Esophagus muscularis mucosa (tissue), 4 donors: ENCODE measurements at places on chromosomes 6 and 20.

- no peak for DNase-seq
Measured at GRCh38 chr6:95593025-95593424, 15.7 kb downstream of the MANEA start.

DNA sequence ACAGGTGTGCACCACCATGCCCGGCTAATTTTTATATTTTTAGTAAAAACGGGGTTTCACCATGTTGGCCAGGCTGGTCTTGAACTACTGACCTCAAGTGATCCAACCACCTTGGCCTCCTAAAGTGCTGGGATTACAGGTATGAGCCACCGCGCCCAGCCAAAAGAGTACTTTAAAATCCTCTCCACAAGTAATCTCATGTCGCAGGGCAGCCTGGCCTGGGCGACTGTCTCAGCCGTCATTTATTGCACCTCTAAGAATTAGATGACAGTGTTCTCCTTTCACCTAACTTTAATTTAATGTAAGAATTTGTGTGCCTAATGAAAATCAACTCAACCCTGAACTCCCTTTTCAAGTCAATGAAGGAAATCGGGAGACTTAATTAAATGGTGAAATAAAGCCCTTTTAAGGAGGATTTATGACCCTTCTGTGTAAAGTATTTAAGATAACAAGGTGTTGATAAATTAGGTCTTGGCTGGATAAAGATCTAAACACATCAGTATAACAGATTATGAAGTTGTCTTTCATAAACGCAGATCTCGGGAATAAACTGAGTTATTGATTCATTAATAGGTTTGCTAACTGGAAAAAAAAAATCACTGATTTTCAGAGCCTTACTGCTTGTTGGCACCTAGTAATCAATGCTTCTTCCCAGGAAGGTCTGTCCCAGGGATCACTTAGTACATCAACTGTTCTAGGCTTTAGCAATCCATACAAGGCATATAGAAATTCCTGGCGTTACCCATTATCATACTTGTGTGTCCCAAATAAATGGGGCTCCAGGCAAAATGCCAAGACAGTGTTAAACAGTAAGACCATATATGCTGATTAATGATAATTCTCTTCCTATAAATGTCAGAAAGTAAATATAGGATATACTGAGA lies 209.3 kb downstream of the GMDS start:
- DNase-seq = no peak

DNA sequence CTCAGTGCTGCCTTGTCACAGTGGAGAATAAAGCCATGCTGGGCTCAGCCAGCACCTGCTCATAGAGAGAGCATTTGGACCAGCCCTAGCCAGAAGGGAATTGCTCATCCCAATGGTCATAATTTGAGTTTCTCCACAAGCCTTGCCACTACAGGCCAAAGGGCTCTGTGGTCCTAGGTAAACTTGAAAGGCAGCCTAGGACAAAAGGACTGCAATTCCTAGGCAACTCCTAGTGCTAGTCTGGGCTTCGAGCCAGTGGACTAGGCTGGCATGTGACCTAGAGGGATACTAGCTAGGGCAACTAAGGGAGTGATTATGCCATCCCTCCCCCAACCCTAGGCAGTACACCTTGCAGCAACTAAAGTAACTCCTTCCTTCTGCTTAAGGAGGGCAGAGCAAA lies 516.2 kb downstream of the BCKDHB start:
- no peak for DNase-seq

GRCh38 chr6:87277123-87277522 lies 45.3 kb upstream of the SMIM8 start:
- DNase-seq = no peak

- DNase-seq = no peak
Measured at GRCh38 chr6:139337830-139338229, 36.6 kb downstream of the CITED2 start.

DNA sequence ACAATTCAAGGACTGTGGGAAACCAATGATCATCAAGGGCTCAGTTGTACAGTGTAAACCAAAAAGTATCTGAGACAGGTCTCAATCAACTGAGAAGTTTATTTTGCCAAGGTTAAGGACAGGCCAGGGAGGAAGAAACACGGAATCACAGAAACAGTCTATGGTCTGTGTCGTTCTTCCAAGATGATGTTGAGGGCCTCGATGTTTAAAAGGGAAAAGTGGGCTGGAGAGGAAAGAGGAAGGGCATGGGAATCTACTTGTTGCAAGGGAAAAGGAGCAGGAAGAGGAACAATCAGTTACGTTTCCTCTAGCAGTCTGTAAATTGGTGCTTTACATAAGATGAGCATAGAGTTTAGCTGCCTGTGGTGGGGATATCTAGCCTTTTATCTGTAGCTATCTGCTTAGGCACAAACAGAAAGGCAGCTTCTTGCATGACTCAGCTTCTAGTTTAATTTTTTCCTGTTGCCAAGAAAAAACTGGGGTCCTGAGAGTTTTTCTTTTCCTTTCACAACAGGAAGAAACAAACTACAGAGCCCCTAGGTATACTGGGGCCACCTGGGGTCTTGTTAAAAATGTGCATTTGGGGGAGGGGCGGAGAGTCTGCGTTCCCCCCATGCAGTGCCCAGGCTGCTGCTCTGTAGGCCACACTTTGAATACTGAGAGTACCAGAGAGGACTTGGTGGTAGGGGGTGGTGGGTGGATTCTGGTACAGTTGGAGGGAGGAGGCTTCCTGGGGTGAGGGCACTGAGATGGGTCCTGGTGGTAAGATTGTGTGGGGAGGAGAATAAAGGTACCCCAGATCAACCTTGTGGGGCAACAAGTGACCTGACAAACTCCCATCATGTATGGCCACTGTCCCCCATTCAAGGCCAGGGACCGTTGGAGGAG lies 35.3 kb upstream of the EZR start:
- no peak for DNase-seq

DNA sequence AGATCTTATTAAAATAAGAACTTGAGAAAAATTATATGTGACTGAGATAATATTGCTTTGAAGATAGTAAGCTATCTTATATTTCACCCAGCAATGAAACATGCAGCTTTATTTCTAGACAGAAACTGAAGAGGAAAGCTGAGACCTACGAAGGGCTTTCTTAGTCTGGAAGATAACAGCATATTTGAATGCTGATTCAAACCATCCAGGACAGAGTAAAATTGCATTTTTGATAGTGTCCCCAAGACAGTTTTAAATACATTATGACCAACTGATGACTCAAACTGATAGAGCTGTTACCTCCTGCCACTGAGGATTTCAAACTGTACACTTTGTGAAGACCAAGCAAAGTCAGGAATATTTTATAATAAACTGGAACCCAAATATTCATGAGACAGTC lies 409.6 kb downstream of the GRIK2 start:
- DNase-seq = no peak

GRCh38 chr20:50877232-50877743 lies 53.9 kb downstream of the ADNP start:
- no peak for DNase-seq

- no peak for DNase-seq
Measured at GRCh38 chr6:63804381-63804956, 168.9 kb downstream of the PHF3 start.

DNA sequence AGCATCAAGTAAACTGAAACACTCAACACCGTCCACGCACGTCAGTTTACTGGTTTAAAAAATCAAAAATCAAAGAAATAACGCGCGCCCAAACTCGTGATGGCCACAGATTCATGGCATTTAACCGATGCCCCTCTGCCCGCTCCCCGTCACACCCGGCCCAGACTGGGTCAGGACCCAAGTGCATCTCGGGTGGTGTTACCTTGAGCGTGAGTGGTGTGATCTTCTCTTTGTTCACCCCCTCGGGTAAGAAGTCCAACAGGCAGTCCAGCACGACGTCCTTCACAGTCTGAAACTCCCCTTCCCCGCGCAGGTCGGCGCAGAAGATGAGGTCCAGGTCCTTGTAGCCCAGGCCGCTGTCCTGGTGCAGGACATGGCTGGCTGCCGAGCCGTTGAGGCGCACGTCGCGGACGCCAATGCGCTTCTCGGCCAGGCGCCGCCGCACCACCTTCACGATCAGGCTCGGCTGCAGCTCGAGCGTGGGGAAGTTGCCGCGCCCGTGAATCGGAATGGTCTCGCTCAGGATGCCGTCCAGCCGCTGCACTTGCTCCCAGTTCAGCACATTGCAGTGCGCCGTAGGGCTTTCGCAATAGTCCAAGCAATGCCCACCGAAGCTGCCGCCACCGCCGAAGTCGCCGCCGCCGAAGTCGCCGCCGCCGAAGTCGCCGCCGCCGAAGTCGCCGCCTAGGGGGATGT lies 945 bp downstream of the TENT5A start:
- no peak for DNase-seq

- DNase-seq = no peak
Measured at GRCh38 chr6:51790946-51791345, 296.5 kb downstream of the PKHD1 start.

GRCh38 chr6:140380427-140381218 lies 1006.2 kb upstream of the CITED2 start:
- DNase-seq = no peak

GRCh38 chr20:9392892-9393857 lies 121.2 kb upstream of the LAMP5 start:
- DNase-seq = no peak

- no peak for DNase-seq
Measured at GRCh38 chr6:87753131-87753685, 51.2 kb upstream of the AKIRIN2 start.

- no peak for DNase-seq
Measured at GRCh38 chr20:64265201-64265600, 9.7 kb downstream of the PCMTD2 start.

- DNase-seq = no peak
Measured at GRCh38 chr20:52766645-52767435, 205.3 kb upstream of the TSHZ2 start.

GRCh38 chr6:26342106-26343004 lies 22.6 kb upstream of the BTN3A2 start:
- no peak for DNase-seq

DNA sequence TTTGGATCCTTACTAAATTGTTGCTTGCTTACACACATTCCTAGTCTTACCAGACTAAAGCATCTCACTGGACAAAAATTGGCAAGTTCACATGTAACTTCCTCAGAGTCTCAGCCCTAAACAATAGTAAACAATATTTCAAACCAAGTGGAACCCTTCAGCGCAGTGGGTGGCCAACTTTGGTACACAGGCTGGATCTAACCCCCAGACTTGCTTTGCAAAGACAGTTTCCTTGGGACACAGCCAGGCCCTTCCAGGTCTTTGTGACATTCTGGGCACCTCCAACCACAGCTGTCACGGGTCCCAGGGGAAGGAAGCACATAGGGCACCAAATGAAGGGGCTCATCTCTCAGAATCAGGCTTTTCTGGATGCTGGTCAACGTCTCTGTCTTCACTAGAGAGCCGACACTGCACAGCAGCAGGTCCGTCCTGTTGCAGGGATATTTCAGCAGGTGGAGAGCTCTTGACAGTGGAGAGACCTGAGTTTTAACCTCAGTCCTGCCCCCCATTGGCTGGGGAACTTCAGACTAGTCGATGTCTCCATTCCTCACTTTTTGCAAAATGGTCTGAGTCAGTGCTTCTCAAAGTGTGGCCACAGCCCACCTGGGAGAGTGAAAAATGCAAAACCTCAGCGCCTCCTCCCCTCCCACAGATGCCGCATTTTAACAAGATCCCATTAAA lies 91.4 kb downstream of the BFSP1 start:
- peak; percentile 55 for DNase-seq

- no peak for DNase-seq
Measured at GRCh38 chr6:98787435-98787834, 46.9 kb upstream of the POU3F2 start.

DNA sequence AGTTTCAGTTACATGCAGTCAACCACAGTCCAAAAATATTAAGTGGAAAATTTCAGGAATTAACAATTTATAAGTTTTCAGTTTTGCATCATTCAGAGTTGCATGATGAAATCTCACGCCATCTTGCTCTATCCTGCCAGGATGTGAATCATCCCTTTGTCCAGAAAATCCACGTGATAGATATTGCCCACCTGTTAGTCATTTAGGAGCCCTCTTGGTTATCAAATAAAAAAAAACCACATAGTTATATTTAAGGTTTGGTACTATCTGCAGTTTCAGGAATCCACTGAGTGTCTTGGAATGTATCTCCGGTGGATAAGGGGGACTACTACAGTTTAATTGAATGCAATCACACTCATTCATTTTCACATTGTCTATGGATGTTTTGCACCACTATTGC lies 1249.0 kb upstream of the CITED2 start:
- DNase-seq = no peak

DNA sequence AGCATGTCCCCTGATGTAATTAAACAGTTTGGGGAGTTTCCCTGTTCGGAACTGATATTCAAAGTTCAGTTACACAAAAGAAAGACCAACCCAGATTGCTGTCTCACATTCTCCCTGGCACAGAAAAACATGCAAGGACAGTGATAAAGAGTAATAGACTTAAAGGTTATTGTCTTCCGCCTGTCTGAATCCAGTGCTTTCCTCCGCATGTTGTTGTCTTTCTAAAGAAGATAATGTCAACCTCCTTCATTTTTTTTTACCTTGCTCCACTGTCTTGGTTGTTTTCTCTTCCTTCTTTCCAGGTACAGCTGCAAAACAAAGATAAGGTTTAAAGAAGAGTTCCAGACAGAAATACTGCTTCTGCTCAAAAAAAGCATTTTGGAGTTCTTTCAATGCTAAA lies 284.5 kb downstream of the TRDN start:
- DNase-seq = no peak

DNA sequence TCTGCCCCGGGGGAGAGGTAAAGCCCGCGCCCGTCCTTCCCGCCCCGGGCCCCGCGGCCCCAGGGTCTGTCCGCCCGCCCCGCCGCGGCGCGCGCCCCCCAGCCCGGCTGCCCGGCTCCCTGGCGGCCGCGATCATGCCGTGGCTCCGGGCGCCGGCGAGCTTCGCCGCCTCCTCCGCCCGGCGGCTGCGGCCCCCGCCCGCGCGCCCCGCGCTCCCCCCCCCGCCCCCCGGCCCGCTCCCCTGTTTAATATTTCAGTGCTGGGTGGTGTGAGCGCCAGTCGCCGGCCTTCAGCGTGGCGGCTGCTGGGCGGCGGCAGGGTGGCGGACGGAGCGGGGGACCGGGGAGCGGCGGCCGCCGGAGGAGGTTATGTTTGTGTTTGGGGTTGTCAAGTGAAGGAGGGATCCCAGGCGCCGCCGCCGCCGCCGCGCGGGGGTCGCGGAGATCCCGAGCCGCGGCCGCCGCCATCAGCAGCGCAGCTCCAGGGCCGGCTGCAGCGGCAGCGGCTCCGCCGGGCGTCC lies at the start of gene HIVEP1:
Gene HIVEP1, plus strand, starts transcription at position 275 of the 520 bp plus-strand sequence. CDS start 3,317 bp downstream, outside the sequence.
- no peak for DNase-seq

DNA sequence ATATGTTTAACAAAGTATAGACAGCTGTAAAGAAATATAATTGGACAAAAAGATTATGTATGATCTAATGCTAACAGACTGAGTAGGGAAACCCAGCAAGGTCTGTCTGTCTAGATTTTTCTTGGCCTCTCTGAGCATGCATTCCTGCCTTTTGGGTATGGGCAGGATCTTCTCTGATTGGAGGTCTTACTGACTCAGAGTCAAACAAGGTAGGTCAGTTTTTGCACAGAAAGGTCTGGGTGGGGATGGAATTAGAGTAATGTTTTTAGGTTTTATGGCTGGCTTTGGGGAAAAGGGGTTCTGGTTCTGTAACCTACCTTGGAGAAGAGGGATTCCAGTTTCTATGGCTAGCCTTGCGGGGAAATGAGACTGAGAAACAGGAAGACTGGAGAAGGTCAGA lies 65.5 kb downstream of the LIN28B start:
- no peak for DNase-seq

GRCh38 chr6:5562277-5562676 lies 301.0 kb downstream of the FARS2 start:
- DNase-seq = no peak

- no peak for DNase-seq
Measured at GRCh38 chr6:167930295-167930694, 67.2 kb upstream of the KIF25 start.
